ENCODE measurements at places on chromosomes 7 and 10.

GRCh38 chr7:20164425-20165145, 52.6 kb downstream of the MACC1 start:
- DNase-seq, result no peak

- no peak for DNase-seq
Measured at GRCh38 chr10:96986200-96986856, 154.2 kb downstream of the LCOR start.

GRCh38 chr10:10804998-10805740, 212.5 kb upstream of the CELF2 start:
- no peak for DNase-seq

DNA sequence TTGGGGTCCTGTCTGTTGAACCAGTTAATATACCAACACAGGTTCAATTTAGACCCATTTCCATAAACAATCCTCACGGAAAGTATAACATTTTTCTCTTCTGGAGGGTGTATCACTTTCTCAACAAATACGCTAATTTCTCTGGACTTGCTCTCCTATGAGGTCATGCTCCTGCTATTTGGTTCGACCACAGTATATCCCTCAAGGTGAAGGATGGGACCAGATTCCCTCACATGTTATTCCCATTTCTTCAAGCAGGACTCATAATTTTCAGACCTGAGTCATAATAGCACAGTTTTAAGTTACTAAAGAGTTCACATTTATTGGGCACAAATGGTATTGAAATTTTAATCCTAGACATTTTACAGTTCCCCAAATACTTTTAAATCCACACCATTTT, 57.2 kb downstream of the ADAM12 start:
- DNase-seq, result no peak

GRCh38 chr7:40656349-40656748, 521.5 kb downstream of the SUGCT start:
- no peak for DNase-seq

GRCh38 chr7:26508481-26508880, 216.8 kb downstream of the SNX10 start:
- DNase-seq, result no peak

DNA sequence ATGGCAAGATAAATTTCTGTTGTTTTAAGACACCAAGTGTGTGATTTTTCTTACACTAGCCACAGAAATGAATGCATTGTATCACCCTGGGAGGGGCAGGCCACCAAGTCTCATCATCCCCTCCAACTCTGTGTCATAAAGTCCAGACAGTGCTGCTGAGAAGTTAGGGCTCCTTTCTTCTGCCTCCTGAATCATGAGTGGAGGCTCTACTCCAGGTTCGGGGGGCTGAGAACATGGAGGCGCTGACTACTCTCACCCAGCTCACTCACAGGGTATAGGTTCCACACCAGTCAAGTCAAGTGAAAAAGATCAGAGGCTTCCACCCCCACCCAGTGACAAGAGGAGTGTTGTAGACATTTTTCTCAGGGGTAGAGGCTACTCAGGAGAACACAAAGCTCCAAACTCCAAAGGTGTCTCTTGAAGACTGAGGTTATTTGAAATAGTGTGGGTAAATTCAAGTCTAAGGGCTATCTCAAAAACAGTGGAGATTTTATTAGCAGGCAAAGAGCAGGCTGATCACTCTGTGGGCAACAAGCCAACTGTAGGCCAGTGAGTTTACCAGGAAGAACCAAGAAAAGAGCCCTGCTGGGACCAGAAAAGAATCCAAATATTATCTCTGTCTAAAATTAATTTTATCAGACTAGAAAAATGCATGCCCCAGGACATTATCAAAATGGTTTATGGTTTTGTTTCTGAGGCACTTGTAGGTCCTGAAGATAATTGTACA, 118.6 kb upstream of the RET start:
- no peak for DNase-seq

DNA sequence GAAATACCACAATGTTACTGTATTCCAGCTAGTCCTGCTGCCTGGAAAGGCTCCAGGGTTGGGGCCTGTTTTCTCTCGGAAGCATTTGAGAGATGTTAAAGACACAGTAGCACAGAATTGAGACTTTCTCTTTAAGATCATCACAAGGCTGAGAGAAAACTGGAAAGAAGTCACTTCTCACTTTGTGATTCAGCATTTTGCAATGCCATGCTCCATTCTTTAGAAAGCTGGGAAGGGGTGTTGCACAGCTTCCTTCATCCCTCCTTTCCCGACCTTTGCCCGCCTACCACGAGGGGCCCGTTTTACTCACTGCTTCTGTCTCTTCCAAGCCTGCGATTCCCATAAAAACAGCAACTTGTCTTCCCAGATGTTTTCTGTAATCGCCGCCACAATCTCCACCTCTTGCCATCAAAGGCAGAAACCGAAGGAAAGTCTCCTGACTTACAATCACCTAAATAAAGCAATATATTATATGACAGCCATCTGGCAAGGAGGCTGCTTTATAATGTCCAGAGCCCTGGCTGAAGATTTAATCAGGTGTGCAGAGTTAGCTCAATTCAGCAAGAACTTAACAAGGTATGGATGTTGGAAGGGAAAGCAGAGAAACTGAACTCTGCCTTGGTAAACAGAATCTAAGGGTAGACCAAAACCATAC, 18.9 kb downstream of the NOD1 start:
- no peak for DNase-seq

DNA sequence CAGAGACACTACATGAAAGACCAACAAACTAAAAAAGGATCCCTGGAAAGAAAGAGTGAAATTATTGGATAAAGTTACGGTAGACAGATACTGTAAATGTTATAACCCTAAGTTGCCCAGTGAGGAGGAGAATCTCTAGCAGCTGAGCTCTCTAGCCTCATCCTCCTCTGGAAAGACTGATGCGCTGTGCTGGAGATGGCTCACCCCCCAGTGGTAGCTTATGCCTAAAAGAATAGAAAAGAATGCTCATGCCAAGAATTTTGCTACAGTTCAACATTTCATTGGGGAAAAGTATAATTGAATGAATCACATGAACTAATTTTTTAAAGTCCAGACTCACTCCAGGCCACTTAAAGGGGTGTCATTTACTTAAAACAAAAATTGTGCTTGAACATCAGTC, 50.8 kb upstream of the RNF32 start:
- no peak for DNase-seq

DNA sequence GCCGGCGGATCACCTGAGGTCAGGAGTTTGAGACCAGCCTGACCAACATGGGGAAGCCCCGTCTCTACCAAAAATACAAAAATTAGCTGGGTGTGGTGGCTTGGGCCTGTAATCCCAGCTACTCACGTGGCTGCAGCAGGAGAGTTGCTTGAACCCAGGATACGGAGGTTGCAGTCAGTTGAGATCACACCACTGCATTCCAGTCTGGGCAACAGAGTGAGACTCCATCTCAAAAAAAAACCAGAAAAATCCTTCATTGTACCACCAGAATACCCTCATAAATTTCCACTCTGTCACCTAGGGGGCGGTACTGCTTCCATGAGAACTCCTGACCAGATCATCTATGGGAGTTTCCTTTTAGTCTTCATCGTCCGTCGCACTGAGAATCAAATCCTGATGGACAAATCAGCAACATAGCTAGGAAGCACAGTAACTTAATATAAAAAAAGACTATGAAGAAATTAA, 225.8 kb upstream of the KLF14 start:
- DNase-seq, result no peak

GRCh38 chr7:51059504-51060142, 257.0 kb downstream of the COBL start:
- DNase-seq, result no peak

- no peak for DNase-seq
Measured at GRCh38 chr10:88526501-88527105, 56.5 kb downstream of the RNLS start.

GRCh38 chr10:6619660-6620059, 39.6 kb upstream of the PRKCQ start:
- DNase-seq, result no peak

DNA sequence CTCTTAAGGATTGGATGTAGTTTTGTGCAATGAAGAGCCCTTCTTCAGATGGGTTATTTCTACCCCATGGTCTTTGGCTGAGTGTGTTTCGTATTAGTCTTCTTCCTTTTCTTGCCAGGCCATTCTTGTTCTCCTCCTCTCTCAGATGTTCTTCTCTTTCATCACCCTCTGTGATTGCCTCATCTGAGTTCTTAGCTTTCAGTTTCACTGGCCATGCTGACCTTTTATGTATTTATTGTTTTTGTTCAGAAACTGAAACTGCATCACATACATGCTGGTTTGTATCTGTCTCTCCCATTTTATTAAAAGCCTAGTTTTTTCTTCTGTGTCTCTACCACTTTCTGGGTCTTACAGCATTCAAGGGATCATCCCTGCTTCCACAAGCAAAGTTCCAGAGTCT, 21.7 kb upstream of the PCGF5 start:
- DNase-seq, result peak; percentile 45

- DNase-seq, result no peak
Measured at GRCh38 chr10:118871244-118871865, 116.6 kb upstream of the CACUL1 start.

GRCh38 chr7:146645383-146645976, 528.9 kb downstream of the CNTNAP2 start:
- no peak for DNase-seq

DNA sequence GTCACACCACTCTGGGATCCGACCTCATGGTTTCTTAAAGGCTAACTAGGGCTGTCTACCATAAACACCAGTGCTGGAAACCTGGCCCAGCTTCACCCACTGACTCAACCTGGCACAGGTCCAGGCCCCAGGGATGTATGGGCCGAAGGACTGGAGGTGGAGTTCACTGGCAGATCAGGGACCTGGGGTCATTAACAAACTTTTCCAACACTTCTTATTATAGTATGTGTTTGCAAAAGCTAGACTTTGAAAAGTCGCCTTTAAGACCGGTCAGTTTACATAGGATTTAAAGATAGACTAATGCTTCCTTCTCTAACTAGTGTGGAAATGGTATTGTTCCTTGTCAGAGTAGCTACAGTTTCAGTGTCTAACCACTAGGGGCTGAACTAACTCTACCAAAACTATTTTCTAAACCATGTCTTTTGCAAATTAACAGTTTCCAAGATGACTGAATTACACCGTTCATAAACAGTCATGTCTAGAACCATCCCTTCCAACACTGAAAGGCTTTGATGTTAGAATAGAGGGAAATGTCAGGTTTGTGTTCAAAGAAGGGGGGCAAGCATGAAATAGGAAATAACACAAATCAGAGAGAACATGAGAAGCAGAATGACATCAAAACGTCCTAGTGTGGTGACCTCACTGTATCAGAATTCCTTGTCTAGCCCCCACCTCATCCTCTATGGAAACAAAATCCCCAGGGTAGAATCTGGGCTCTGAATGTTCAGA, 29.7 kb downstream of the STN1 start:
- DNase-seq, result peak; percentile 22

GRCh38 chr7:14861456-14861855, 41.1 kb downstream of the DGKB start:
- no peak for DNase-seq

GRCh38 chr7:127705461-127705959, 53.5 kb downstream of the SND1 start:
- no peak for DNase-seq

- no peak for DNase-seq
Measured at GRCh38 chr7:121525155-121525819, 129.2 kb upstream of the FAM3C start.

- no peak for DNase-seq
Measured at GRCh38 chr7:129772646-129773280, 161.2 kb downstream of the NRF1 start.

All from GM06990 (cell line).